ENCODE measurements at places on chromosomes 16 and 17.

DNA sequence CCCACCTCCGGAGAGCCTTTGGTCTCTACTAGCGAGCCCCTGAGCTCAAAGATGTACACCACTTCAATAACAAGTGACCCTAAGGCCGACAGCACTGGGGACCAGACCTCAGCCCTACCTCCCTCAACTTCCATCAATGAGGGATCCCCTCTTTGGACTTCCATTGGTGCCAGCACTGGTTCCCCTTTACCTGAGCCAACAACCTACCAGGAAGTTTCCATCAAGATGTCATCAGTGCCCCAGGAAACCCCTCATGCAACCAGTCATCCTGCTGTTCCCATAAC is 702 bp downstream of the SPN start:
- DNase-seq, result no peak

DNA sequence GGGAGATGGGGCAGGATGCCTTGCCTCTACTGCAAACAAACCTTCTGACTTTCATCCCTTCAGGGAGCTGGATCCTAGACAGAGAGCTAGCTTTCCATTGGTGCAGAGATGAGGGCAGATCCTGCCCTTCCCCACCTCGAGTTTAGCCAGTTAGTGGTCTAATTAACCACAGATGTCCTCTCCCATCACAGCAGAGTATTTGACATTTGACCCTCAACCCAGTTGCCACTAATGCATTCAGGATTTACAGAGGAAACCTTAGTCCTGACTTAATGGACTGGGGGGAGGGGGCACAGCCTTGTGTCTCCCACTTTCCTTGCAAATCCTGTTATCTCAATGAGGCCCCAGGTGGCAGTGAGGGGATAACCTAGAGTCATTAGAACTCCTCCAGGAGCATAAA is 10.2 kb downstream of the PIP4K2B start:
- no peak for DNase-seq

GRCh38 chr16:88406096-88407041 is 23.6 kb downstream of the ZNF469 start:
- no peak for DNase-seq

DNA sequence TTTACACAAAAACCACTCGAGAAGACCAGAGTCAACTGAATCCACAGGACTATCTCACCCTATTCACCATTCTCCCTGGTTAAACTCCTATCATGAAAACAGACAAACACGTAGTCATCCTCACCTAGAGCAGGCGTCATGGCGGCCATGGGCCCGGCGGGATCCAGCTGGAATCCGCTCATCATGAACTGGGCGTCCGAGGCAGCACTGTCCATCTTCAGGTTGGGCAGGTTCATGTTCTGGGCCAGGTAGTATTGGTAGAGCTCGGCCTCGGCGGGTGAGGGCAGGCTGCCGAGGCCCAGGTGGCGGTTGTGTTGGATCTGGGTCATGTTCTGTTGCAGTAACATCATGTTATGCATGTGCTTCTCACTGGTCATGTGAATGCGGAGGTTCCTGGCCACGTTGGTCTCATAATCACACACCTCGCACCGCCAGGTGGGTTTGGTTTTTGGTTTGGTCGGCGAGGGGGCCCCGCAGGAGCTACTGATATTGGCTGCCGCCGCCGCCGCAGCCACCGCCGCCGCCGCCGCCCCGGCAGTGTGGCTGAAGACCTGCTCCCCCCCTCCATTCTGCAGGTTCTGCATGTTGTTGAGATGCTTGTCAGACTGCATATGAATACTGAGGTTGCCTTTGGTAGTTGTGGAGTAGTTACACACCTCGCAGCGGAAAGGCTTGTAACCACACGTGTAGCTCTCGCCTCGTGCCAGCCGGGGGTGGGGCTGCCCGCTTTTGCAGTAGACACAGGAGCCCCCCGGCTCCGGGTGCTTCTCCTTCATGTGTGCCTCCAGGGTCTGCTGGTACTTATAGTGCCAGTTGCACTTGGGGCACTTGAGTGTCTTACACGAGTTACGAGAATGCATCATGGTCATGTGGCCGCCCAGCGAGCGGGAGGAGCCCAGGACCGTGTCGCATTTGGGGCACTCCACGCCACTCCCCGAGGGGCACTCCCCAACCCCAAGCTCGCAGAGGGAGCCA is 90.3 kb downstream of the ZFHX3 start:
- no peak for DNase-seq

- no peak for DNase-seq
Measured at GRCh38 chr16:4272114-4272956, 488 bp downstream of the TFAP4 start.

GRCh38 chr16:6265968-6266367 is 1066.7 kb upstream of the RBFOX1 start:
- DNase-seq, result no peak

GRCh38 chr16:79850348-79850747 is 249.8 kb upstream of the MAF start:
- no peak for DNase-seq

- DNase-seq, result no peak
Measured at GRCh38 chr17:29645515-29646051, 22.9 kb upstream of the CORO6 start.

GRCh38 chr16:54647725-54648221 is 282.9 kb upstream of the IRX5 start:
- no peak for DNase-seq

DNA sequence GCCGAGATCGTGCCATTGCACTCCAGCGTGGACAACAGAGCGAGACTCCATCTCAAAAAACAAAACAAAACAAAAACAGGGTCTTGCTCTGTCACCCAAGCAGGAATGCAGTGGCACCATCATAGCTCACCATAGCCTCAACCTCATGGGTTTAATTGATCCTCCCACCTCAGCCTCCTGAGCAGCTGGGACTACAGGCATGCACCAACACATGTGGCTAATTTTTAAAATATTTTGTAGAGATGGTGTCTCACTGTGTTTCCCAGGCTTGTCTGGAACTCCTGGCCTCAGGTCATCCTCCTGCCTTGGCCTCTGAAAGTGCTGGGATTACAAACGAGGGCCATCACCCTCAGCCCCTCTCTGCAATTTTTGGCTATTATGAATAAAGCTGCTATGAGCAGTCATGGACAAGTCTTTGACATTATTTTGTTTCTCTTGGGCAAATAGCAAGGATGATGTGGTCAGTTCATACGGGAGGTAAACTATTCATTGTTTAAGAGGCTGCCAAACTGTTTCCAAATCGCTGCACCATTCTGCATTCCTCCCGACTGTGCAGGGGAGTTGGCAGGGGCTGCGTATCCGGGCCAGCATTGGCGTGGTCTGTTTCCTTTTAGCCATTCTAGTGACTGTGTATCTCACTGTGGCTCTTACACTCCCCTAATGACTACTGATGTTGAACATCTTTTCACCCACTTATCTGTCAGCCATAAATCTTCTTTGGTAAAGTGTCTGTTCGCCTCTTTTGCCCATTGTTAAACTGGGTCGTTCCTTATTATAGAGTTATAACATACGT is 21.1 kb downstream of the EIF4A3 start:
- no peak for DNase-seq

- no peak for DNase-seq
Measured at GRCh38 chr16:67930678-67931211, 917 bp downstream of the CTRL start.

GRCh38 chr17:7404737-7405349 is 946 bp upstream of the TMEM256 start:
- no peak for DNase-seq

- DNase-seq, result no peak
Measured at GRCh38 chr16:74448990-74449389, 27.7 kb upstream of the CLEC18B start.

DNA sequence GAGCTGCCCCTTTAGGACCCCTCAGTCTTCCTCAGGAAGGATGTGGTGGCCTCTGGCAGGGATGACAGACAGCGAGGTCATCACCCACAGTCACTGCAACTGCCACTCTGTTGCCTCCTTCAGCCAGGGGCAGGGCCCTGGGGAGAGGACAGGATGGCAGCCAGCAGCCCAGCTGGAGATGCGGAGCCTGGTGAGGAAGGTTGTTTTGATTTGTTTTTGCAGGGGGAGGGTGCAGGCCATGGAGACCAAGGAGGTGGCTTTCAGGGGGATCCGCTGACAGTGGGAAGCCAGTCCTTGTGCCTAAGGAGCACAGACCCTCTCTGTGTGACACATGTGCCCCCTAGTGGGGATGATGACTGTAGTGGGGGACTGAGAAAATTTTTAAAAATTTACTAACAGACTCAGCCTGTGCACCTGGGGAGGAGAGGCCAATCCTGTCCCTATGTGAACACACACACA is 7.4 kb downstream of the PRCD start:
- no peak for DNase-seq

GRCh38 chr17:67819722-67820121 is 5.6 kb upstream of the BPTF start:
- no peak for DNase-seq

- DNase-seq, result no peak
Measured at GRCh38 chr17:31696184-31696602, 162.9 kb downstream of the COPRS start.

GRCh38 chr16:80948886-80949493 is 57.7 kb downstream of the CMC2 start:
- DNase-seq, result no peak

GRCh38 chr17:77373299-77374169 is 232.8 kb downstream of the SEC14L1 start:
- DNase-seq, result no peak

GRCh38 chr17:82876602-82877379 is 37.0 kb upstream of the ZNF750 start:
- no peak for DNase-seq

DNA sequence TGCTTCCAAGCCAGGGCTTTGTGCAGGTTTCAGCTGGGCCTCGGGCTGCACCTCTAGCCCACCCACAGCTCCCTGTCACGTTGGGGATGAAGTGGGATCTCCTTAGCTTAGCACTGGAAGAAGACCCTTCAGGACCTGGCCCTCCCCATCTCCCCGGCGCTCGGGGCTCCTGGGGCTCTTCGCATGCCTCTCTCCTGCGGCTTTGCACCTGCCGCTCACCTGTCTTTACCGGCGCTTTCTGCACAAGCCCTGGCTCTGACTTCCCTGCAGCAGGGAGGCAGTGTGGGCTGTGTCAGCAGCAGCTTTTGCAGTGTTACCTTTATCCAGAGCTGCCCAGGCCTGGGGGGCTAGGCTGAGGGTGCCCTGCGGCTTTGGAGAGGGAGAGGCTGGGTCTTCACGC is 52.3 kb downstream of the NT5M start:
- no peak for DNase-seq

DNA sequence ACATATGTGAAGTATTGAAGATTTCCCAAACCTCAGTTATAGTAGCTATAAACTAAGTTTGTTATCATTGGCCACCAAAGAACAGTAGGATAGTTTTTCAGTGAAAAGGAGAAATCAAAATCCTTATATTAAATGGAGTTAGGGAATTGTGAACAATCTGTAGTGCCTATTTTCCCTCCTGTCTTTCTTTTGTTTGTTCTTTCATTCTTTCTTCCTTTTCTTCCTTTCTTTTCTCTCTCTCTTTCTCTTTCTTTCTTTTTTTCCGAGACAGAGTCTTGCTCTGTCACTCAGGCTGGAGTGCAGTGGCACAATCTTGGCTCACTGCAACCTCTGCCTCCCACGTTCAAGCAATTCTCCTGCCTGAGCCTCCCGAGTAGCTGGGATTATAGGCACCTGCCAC is 48.8 kb downstream of the SSH2 start:
- DNase-seq, result no peak

DNA sequence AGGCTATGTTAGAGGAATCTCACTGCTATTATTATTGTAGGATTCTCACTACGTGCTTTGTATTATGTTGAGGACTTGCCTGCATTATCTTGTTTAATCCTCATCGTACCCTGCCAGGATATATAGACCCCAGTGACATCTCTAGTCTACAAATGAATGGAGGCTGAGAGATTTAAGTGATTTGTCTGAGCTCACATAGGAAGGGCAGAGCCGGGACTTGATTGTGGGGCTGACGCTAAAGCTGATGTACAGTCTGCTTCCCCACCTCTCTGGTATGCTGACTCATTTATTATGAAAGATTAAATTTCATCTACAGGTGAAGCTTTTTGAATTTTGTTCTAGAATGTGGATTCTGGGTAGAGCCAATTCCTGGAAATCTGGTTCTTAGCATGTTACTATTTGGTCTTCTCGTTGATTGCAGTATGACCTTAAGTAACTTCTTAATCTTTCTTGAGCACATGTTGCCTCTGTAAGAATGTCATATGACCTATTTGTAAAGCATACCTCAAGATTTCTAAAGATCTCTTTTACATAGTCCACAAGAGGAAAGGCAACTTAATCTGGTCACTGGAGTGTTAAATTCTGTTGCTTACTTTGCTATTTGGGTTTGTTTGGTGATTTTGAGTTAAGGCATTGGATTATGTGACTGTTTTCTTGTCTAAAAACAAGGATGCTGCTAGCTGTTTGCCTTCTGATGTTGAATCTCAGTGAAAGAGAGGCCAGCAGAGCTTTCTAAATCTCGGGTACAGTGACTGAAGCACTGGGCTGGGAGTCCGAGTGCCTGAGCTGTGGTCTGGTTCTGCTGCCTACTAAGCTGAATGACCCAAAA is 12.4 kb downstream of the METTL9 start:
- no peak for DNase-seq

DNA sequence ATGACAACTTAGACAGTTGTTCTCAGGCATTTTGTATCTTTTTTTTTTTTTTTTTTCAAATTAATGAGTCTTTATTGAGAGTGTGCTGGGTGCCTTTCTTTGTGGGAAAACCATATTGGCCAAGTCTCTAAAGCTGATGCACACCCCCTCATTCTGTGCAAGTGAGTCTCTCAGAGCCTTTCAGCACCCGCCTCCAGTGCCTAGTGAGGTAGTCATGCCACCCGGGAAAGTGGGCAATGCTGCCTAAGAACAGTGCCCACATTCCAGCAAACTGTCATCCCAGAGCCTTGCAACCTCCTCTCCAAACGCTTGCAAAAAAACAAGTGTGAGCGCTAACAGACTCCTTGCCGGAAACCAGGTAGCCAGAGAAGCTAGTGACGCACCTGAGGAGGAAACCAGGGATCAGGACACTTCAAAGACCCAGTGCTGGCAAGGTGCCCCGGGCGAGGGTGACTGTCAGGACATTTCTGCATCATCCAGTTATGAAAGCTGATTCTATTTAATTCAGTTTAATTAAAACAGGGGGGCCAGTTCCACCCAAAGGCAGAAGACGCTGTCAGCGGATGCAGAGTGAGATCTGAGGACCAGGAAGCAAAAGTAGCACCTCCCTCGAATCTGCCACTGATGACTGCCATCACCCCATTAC is 34.9 kb downstream of the SMARCE1 start:
- DNase-seq, result no peak

DNA sequence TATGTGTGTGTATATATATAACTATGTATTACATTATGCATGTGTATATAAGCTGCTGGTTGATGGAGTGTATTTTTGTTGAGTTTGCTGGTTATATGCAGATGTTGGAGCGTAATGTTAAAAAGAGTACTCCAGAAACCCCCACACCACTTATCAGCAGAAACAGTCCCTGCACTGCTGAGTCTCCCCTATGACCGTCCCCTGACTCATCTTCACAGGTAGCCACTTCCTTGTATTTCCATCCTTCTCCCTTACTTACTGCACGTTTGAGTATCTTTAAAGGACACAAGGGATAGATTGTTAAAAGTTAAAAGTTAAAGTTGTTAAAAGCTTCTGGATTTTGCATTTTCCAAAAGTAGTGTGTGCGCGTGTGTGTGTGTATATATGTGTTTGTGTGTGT is 853.9 kb upstream of the EEF2KMT start:
- DNase-seq, result no peak

Measured in left renal cortex interstitium (tissue), 4 donors.